Heart left ventricle (tissue), 16 donors: ENCODE measurements at places on chromosomes 13 and 19. TPM values are rescaled to one million over a fixed set of nuclear protein-coding genes. Genes with fewer than 3 reads are reported as not detected.

GRCh38 chr19:3145909-3146676 is 10.3 kb downstream of the GNA15 start:
- peak; percentile 51 for DNase-seq

Gene ZNF649
- 8.6 TPM for total RNA-seq

Gene CEACAM21
- 0.44 TPM for total RNA-seq

Gene WDR88
- total RNA-seq, result not detected

- DNase-seq, result peak; percentile 76
These were observed 630 bp downstream of the RAP2A start for GRCh38 chr13:97434397-97435201.

DNA sequence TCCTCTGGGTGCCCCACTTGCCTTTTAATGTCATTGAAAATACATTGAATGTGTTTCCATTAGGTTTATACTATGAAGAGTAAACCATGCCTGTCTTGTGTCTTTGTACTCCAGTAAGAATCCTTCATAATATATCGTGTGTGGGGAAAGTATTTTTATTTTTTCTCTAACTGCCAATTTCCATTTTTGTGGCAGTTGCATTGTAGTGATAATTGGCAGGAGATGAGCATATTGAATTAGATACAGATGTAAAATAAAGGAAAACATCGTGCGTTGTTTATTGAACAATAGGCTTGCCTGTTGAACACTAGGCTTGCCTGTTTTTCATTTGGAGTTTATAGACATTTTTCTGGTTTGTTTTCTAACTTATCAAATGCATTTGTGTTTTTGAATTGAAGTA is 218.8 kb downstream of the NBEA start:
- no peak for DNase-seq

DNA sequence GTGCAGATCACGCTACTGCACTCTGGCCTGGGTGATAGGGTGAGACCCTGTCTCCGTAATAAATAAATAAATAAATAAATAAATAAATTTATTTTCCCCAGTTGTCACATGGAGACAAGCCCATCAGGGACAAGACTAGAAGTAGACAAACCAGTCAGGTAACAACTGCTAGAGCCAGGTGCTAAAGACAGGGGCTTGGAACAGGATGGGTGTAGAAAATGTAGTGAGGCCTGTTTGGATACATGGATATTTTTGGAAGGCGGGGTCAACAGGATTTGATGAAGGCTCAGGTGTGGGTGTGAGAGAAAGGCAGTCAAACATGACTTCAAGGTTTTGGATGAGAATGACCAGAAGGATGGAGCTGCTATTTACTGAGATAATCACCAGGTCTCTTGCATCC is 27.7 kb upstream of the TPM4 start:
- DNase-seq, result no peak

GRCh38 chr13:77406644-77407440 is 79.9 kb upstream of the MYCBP2 start:
- no peak for DNase-seq

Gene LMTK3
- 1.9 TPM for total RNA-seq

DNA sequence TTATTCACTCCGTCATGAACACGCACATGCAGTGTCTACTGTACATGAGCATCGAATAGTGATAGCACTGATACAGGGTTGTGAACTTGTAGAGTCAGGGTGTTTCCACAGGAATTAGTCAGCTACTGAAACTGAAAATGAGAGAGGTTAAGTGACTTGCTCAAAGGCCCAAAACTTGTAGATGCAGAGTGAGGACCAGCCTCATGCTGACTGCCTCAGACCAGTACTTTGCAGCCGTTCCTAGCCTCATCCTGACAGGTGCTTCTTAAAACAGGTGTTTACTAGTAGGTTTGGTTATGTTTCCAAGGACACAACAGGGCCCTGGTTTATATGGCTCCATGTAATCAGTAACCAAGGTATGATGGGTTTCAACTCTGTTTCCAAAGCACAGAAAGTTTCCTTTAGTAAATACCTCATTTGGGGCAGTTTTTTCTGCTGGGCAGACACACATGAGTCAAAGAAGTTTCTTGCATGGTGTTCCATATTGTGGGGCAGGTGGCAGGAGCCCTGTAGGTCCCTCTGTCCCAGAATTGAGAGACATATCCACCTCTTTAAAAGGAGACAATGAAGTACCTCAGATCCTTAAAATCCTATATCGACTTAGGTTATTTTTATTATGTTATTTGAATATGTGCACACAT is 16.0 kb downstream of the FGF9 start:
- DNase-seq, result no peak

DNA sequence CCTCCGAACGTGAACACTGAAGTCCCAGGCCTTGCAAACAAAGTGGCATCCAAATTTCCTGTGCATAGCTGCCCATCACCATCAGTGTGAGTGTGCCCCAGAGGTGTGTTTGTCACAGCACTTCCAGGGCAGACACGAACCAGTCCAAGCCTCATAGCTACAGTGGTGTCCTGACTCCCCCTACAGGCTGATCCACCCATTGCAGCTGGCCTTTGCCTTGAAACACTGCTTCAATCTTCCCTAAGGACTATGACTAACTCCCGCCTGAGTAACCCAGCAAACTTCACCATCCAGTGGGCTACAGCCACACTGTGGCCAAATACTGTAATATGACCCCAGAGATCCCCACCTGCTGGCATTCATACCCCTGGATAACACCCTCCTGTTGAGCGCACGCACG is 3.9 kb downstream of the ZNF266 start:
- DNase-seq, result peak; percentile 25

Gene STOML3
- total RNA-seq, result not detected

- no peak for DNase-seq
These were observed 702 bp upstream of the MAG start for GRCh38 chr19:35291259-35291658.

- DNase-seq, result peak; percentile 94
These were observed 26.3 kb downstream of the DCAF15 start for GRCh38 chr19:13978351-13979243.
